ENCODE measurements at places on chromosomes 11 and 22.

DNA sequence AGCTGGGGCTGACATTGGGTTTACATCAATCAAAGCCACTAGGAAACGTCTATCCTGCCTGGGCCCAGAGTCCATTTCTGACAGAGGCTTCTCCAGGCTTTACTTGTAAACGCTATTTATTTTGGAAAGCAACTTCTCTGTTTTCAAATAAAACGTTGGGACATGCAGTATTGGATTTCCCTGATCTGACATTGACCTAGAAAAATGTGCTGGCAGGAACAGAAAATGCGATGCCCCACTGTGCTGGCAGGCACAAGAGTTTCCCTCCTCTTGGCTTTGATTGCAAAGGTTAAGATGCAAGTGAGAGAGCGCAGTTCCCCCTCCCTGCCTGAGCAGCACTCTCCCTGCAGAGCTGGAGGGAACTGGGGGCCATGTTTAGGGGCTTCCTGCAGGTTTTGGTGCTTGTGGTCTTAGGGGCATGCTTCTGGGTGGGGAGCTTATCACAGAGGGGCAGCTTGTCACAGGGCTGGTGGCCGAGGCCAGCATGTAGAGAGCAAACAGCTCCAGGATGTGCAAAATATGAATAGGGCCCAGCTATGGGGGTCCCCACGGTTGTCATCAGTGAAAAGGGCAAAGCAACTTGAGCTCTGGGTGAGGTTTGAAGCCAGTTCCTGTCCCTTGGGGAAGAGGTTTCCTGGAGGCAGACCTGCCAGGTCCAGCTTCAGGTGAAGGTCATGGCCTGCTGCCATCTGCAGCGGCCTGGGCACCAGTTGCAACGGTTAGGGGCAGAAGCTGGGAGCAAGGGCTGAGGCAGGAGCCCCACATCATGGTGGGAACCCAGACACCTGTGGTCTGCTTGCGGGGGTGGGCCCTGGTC is 42.3 kb upstream of the DKK3 start:
- DNase-seq = no peak

DNA sequence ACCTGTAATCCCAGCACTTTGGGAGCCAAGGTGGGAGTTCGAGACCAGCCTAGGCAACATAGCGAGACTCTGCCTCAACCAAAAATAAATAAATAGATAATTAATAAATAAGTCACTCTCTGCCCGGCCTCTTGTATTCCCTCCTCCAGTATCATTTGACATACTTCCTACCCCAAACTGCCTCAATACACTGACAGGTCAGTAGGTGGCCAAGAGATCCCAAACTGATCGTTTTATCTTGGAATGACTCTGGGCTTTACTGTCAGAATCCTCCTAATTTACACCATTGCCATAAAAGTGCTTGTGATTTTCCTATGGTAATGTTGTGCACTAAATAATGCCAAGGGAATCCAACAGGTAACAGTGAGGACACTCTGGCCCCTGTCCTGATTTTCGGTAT is 94.2 kb downstream of the PDHX start:
- DNase-seq = no peak

- no peak for DNase-seq
Measured at GRCh38 chr11:83533166-83533565, 247.0 kb upstream of the CCDC90B start.

- DNase-seq = no peak
Measured at GRCh38 chr11:75743711-75744563, 24.6 kb upstream of the DGAT2 start.

DNA sequence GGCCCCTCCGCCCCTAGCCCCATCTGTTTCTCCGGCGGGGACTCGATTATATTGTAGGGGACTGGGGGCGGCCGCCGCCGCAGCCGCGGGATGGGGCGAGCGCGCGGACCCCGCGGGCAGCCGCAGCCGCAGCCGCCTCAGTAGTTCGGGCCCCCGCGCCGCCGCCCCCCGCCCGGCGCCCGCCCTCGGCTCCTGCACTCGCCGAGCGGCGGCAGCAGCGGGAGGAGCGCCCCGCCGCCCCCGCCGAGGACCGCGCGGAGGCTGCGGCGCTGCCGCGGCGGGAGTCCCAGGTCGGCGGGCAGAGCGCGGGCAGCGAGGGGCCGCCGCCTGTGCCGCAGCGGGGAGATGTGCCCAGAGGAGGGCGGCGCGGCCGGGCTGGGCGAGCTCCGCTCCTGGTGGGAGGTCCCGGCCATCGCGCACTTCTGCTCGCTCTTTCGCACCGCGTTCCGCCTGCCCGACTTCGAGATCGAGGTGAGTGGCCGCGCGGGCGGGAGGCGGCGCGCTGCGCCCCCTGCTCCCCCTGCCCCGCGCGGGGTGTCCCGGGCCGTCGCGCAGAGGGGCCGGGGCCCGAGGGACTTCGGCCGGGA is at the start of gene CECR2:
CECR2 (plus strand) TSS at position 22 of the 587 bp plus-strand sequence; CDS start at position 346, 324 bp downstream.
- no peak for DNase-seq

DNA sequence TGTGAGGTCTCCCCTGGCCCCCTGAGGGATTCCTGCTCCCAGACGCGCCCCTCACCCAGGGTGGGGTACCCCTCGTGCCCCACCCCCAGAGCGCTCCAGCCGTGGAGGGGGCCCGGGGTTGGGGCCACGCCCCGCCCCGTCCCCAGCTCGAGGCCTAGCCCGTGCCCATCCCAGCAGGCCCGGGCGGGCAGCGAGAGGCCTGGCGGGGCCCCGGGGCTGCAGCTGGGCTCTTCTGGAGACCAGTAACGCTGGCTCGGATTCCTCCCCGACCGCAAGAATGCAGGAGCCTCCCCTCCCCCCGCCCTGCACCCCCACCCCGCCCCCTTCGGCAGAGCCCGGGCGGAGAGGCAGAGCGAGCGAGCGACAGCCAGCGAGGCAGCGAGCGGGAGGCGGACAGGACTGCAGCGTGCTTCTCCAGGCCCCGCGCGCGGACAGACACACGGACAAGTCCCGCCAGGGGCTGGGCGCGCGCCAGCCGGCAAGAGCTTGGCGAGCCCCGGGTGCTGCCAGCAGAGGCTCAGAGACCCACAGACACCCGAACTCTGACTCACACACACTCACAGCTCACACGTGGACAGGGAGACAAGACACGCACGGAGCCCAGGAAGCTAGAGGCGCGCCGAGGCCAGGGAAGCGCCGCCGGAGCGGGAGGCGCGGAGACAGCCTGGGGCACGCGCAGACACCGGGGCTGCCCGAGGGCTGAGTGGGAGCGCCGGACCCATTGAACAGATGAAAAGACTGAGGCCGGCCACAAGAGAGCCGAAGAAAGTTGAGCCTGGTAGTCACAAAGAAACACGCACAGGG is 15.2 kb downstream of the BCL9L start:
- no peak for DNase-seq

DNA sequence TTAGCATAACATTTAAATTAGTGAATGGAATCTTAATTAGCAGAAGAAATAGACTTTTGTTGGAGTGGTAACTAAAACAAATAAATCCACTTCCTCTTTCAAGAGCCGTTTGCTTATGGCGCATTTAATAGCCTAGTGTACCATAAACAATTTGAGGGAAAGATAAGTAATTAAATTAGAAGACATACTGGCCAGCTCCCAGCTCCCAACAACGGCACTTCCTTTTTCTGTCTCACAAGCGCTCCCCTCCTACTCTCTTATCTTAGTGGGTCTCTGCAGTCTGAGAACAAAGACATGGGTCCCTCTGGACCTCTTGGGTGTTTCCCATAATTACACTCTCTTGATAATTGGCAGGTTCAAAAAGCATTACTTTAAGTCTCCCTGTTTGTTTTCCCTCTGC is 146.0 kb downstream of the OPCML start:
- no peak for DNase-seq

- no peak for DNase-seq
Measured at GRCh38 chr11:100849009-100849900, 162.2 kb downstream of the ARHGAP42 start.

- DNase-seq = no peak
Measured at GRCh38 chr22:24426851-24427499, 424 bp upstream of the ADORA2A start.

DNA sequence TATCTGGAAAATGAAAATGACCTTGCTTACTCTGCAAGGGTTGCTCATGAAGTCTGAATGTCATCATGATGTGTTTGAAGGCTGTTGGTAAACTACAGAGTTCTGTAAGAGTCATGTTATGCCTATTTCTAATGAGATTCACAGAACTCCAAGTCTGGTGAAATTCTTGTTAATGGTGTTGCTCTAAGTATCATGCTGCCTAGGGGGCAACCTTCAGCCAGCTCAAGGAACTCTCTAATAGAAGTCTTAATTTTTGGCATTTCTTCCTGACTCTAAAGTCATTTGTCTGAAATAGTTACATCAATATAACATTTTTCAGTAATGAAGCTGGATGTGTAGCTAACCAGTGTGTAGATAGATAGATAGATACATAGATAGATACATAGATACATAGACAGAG is 302.8 kb downstream of the FAT3 start:
- no peak for DNase-seq

- no peak for DNase-seq
Measured at GRCh38 chr11:8093931-8094575, 13.0 kb downstream of the TUB start.

DNA sequence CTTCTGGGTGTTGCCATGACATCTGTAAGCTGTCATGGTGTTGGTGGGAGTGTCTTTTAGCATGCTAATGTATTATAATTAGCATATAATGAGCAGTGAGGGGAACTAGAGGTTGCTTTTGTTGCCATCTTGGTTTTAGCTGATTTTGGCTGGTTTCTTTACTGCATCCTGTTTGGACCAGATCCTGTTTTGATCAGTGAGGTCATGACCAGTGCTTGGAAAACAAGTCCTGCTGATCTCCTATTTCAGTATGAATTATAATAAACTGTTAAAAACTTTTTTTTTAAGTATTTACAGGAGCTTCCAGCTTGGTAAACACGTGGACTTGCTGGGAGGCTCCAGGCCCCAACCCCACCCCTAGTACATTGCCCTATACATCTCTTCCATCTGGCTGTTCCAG is 30.5 kb upstream of the P4HA3 start:
- DNase-seq = no peak

- no peak for DNase-seq
Measured at GRCh38 chr11:44082645-44083044, 12.8 kb upstream of the EXT2 start.

GRCh38 chr22:50010676-50011446 is 1.7 kb downstream of the IL17REL start:
- no peak for DNase-seq

DNA sequence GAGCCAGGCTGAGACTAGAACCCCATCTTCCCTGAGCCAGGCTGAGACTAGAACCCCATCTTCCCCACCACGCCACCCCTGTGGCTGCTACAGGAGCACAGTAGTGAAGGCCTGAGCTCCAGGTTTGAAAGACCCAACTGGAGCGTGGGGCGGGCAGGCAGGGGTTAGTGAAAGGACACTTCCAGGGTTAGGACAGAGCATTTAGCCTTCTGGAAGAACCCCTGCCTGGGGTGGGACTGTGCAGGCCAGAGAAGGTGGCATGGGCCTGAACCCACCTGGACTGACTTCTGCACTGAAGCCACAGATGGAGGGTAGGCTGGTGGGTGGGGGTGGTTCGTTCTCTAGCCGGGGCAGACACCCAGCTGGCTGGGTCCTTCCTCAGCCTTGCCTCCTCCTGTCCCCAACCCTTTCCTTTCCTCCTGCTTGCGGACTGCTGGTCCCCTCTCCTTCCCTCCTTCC is 24.1 kb downstream of the SUN2 start:
- no peak for DNase-seq

DNA sequence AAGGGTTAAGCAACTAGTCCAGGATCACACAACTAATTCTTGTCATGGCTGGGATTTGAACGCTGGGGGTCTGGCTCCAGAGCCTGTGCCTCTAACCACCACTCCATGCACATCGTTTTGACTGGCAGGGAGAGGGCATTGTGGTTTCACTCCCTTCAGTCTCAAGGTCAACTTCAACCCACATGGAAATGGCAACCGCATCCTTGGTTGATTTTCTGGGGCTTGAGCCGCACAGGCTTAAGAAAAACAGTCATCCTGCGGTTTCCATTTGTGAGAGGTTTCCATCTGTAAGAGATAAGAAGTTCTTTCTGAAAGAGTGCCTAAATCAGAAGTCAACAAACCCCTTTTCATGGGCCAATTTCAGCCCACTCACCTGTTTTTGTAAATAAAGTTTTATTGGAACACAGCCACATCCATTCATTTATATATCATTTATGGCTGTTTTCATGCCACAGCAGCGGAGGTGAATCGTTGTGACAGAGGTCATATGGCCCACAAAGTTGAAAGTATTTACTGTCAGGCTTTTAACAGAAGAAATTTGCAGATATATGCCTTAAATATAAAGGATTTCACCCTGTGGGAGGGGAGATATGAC is 65.7 kb downstream of the SGSM1 start:
- no peak for DNase-seq

GRCh38 chr11:126607776-126608541 is 252.5 kb downstream of the ST3GAL4 start:
- no peak for DNase-seq

DNA sequence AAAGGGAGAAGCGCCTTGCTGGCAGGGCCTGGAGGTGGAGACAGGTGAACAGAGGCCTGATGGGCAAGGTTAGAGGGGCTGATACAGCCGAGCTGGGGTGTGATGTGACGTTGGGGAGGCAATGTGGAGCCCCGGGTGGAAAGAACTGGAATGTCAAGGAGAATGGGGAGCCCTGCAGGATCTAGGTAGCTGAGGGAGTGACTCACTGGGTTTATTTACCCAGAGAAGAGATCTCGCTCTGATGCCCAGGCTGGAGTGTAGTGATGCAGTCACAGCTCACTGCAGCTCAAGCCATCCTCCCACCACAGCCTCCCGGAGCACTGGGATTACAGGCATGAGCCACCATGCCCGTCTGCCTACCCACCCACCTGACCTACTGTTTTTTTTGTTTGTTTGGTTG is 1.9 kb upstream of the CYB5R3 start:
- DNase-seq = no peak

DNA sequence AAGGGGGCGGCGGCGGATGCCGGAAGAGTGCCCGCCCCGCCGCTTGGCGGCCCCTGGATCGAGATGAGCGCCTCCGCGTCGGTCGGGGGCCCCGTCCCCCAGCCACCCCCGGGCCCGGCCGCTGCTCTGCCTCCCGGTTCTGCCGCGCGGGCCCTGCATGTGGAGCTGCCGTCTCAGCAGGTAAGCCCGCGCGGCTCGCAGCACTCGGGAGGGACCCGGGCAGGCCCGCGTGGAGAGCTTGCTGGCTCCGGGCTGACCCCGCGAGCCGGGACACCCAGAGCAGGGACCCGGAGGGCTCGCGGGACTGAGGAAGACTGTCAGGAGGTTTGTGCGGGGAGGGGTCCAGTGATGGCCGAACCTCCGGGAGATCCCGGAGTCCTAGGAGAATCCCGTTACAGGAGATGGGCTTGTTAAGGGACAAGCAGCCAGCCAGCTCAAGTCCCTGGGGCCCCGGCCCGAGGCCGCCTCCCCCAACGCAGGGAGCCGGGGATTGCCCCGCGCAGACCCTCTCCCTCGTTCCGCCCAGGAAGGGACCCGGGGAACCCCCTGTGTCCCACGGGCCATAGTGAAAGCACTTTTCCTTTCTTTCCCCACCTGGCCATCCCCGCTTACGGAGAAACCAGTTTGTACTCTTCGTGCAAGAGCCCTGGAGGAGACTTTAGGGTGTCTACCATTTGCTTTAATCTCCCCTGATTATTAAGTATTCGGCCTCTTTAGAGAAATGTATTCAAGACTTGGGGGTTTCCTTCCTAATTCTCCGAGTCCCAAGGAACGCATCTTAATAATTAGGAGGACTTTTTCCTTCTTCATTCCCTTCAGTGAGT is 547 bp downstream of the UVRAG start:
- no peak for DNase-seq

All from SIG-M5 (cell line).